ENCODE measurements at places on chromosomes 3 and 15.

GRCh38 chr3:141272906-141273662 lies 41.5 kb downstream of the PXYLP1 start:
- no peak for DNase-seq

GRCh38 chr3:114115143-114115542 lies 58.6 kb downstream of the QTRT2 start:
- DNase-seq, result no peak

DNA sequence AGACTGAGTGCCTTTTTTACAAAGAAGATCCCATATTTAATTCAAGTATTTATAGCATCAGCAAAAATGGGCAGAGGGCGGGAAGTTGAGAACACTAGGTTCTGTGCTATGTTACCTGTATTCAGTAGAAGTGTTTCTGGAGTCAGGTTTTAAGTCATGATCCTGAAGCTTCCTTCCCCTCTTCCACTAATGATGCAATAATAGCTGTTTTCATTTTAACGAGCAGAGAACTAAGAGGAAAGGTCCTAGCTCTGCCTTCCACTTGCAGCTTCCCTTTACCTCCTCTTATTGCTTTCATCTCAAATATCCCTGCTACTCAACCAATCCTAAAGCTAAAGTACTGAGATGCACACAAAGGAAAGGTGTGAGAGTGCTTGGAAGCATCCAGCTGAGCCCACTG lies 16.9 kb upstream of the TMOD3 start:
- no peak for DNase-seq

DNA sequence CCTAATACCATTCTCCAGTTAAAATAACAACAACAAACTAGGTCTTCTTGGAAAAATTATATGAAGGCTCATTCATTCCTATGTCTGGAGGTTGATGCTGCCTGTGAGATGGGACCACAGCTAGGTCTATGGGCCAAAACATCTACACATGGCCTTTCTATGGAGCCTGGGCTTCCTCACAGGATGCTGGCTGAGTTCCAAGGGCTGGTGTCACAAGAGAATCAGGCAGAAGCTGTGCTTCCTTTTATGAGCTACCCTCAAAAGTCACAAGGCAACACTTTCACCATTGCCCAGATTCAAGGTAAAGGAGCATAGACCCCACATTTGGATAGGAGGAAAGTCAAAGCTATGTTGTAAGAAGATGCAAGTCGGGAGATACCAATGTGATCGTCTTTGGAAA lies 4.6 kb upstream of the RTP2 start:
- DNase-seq, result no peak

GRCh38 chr3:35042210-35042991 lies 596.9 kb upstream of the ARPP21 start:
- DNase-seq, result peak; percentile 32

GRCh38 chr3:143321058-143321769 lies 201.6 kb downstream of the CHST2 start:
- DNase-seq, result no peak

DNA sequence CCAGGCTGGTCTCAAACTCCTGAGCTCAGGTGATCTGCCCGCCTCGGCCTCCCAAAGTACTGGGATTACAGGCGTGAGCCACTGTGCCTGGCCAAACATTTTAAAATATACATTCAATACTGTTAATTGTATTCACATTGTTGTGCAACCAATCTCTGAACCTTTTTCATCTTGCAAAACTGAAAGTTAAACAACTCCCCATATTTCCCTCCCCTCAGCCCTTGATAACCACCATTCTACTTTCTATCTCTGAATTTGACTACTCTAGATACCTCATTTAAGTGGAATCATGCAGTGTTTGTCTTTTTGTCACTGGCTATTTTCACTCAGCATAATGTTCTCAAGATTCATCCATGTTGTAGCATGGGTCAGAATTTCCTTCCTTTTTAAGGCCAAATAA lies 30.0 kb downstream of the HMCES start:
- DNase-seq, result no peak

- no peak for DNase-seq
These were observed 119.1 kb downstream of the ADCY5 start for GRCh38 chr3:123329636-123330340.

DNA sequence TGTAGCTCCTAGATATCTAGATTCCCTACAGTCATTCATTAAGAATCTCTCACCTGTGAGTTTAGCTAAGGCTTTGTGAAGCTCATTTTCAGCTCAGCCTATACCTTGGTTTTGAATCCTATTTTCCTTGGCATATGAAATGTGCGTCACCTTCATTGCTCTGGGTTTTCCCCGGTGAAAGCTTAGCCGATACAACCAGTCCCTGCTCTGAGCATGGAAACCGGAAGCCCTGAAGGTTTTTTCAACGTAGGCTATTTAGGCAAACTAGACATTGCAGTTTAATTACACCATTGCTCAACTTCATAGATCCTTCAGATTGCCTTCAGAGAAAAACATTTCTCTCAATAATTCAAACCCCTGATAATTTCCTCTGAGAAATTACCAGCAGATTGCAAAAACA lies 206.8 kb upstream of the TPRG1 start:
- no peak for DNase-seq

DNA sequence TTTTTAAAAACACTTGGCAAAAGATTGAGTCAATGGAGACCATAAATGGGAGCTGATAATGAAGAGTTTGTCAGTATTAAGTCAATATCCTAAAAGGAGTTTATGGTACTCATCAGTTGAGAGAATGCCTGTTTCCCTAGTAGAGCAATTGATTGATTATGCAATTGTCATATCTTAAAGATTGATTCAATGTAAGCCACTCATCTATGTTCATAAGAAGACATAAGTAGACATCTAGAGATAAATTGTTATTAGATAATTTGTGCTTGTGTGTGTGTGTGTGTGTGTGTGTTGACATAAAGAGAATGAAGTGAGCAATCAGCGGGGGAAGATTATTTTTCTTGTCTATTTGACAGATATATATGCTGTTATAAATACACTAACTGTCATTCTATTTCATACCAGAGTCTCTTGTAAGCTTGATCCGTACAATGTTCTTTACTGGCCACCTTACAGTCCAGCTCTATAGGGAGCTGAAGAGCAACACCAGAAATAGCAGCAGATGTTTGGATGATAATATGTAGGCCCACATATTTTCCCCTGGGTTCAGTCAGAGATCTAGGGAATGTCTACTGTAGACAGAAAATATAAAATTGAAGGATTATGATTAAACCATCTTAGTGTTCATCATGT lies 848.6 kb upstream of the EPHA6 start:
- no peak for DNase-seq

DNA sequence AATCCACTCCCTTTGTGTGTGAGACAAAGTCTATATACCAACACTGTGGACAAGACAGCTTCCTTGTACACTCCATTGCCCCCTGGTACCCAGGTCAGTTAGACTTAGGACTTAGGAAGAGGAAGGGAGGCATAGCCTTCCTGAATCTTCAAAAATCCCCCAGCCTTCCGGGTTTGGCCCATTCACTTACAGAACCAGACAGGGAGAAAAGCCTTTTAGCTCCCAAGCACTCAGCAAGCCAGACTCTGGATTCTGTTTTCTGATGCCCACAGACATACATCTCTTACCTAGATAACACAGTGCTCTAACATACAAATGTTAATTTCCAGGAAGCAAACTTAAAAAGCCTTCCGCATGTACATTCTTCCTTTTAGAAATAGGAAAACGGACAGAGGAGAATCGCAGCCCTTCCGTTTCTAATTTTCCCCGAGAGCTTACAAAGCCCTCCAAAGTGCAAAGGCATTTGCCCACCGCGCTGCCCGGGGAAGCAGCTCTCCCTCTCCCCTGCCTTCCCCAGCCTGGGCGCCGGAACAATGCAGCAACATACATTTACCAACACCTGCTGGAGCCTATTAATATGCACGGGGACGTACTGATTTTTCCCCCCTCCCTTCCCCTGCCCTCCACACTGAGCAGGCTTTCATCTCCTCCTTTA lies 442.0 kb downstream of the MAGI1 start:
- DNase-seq, result no peak

Measured in SHP77 (cell line).